ENCODE measurements at places on chromosomes 2 and 18.

GRCh38 chr2:25567406-25567805, 106.0 kb downstream of the DTNB start:
- DNase-seq: peak; percentile 34

DNA sequence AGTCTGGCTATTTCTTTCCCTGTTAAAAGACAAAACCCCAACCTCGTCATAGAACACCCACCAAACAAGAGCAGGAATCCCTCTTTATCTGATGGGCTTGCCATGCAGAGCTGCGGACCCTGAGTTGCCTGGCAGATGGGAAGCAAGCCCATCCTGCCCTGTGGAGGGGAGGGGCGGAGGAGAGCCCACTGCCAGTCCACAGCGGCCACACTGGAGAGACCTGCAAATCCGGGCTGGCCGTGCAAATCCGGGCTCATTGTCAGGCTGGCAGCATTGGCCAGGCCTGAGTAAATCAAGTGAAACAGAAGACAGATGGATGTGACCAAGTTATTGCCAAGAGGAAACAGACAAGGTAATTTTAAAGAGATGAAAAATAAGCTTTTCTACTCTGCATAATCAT, 22.0 kb downstream of the MYL12B start:
- DNase-seq: no peak

GRCh38 chr2:213787869-213788268, 503.6 kb downstream of the SPAG16 start:
- DNase-seq: no peak

GRCh38 chr2:217886720-217887309, 116.0 kb downstream of the TNS1 start:
- DNase-seq: peak; percentile 34

DNA sequence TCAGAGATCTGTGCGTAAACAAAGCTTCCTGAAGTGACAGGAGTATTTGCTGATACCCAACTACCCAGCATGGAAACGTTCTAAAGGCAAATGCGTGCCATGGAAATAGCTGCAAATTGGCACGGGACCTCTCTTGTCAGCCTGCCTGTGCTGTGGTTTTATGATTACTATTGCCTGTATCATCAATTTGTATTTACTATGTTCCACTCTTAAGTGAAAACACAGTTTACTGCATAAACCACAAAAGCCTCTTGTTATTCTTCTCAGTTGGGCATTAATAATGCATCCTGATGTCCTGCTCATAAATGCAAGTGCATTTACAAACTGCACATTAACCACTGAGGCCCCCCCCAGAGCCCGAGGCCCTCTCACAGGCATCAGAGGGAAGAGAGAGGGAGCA, 196.6 kb upstream of the SLC35G4 start:
- DNase-seq: no peak

- no peak for DNase-seq
Observed at GRCh38 chr18:80136679-80137078, 27.6 kb downstream of the ADNP2 start.

- DNase-seq: no peak
Observed at GRCh38 chr2:30894498-30895119, 87.4 kb upstream of the CAPN13 start.

DNA sequence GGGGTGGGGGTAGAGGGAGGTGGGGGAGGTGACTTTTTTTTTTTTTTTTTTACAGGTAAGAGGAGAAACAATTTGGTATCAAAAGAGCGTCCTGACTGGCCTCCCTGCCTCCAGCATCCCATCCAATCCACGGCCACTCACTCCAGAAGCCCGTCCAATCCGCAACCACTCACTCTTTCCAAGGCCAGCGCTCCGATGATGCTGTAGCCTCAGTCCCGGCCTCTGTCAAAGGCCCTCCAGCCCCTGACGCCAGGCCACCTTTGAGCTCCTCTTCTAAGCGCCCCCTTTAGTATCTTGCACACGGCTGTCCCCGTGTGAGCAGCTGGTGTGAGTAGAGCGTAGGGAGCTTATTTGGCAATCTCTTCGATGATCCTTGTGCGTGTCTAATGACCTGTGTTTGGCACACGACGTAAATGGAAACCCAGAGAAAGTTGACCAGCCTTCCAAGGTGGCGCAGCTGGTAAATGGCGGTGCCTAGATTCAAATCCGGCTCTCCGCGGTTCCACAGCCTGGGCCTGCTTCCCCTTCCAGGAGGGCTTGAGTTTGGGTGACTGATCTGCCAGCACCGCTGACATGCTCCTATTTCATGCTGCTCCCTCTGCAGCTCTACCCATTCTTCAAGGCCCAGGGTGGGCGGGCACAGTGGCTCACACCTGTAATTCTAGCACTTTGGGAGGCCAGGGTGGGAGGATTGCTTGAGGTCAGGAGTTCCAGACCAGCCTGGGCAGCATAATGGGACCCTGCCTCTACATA, 23.8 kb upstream of the PXDN start:
- DNase-seq: no peak

- no peak for DNase-seq
Observed at GRCh38 chr18:27581296-27581904, 396.3 kb upstream of the CHST9 start.

DNA sequence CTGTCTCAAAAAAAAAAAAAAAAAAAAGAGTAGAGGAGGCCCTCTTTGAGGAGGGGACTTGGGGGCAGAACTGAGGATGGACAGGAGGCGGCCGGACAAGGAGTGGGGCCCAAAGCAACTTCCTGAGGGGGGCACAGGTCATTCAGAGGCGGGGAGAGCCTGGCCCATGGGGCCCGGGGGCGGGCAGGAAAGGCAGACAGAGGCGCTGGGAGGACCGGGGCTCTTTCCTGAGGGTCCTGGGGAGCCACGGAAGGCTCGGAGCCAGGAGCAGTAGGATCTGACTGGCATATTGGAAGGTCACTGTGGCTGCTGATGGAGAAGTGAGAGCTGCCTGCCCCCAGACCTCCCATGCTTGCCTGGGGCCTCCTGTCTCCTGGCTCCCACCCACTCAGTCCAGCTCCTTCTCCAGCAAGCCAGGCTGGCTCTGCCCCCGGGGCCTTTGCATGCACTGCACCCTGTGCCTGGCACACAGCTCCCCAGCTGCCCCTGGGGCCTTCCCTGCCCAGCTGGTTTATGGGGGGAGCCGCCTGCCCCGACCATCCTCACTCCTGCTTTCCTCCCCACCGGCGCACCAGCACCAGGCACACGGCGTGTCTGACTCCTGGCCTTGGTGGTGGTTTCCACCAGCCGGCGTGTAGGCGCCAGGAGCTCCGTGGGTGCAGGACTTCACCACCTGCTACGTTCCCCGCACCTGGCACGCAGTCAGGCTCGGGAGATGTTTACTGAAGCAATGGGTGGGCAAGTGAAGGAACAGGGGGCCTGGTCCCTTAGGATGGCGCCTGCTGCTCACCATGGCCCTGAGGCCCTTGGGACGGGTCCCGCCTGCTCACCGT, 5.6 kb downstream of the ESPNL start:
- DNase-seq: peak; percentile 15

GRCh38 chr2:134396493-134396892, 142.6 kb downstream of the MGAT5 start:
- DNase-seq: no peak

DNA sequence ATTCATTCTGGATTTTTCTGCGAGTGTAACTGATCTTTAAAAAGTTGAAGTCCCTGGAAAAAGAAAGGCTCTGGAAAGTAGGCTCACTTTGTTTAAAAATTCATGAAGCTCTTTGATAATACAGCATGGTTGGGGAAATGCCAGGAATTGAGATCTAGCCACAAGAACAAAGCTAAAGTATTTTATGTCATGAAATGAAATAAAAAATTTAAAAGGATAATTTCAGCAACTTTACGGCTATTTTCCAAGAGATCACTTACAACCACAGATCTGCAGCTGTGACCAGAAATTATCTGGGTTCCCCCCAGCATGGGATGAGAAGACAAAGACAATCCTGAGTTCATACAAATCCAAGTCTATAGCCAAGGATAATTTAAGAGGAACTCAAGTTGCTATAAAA, 25.3 kb upstream of the RFX8 start:
- DNase-seq: no peak

- DNase-seq: no peak
Observed at GRCh38 chr2:45614871-45615415, 3.9 kb upstream of the SRBD1 start.

DNA sequence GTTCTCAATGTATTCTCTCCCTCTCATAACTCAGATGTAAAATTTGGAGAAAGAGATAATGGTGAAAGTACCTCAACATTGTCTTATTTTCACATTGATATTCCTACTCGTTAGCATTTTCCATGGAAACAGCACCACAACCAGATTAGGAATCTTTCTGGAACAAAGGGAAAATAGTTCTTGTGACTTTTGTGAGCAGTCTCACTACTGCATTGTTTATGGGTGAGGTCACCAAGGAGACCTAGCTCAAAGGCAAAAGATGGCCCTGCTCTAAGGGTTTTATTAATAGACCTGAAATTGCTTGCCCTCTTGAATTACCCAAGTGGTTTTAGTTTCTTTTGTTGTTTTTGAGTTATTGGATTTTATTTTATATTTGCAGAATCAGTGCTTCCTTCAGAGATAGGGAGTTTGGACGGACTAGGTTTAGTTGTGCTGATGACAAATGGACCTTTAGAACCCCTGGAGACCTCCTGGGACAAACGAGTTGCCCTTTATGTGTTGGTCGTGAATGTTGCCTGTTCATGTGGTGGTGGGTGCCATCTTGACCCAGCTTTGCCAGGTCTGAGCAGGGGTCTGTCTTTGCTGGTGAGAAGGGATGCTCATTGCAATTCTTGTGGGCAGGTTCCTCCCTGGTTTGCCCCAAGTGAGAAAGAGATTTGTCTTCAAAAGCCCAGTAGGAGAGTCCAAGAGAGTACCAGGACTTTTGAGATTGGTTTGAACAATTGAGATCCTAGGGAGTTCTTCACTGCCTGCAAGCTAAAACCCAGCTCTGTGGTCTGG, 58.1 kb downstream of the INPP4A start:
- no peak for DNase-seq

DNA sequence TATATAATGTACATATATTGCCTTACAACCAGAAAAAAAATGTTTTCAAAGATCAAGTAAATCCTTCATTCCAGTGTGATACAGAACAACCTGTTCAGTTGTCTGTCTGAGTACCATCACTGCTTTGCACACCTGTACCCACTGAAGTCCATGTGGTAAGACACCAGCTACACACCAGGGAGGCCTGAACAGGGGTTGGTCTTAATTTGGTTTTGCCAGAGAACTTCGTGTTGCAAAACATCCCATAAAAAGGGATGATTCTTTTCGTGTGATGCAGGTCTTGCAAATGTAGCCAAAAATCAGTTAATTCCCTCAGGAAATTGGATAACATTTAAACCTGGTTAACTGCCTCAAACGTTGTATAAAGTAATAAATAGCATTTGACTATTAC, 73.7 kb upstream of the SLC1A4 start:
- no peak for DNase-seq

- DNase-seq: no peak
Observed at GRCh38 chr2:181130686-181131085, 150.3 kb downstream of the UBE2E3 start.

DNA sequence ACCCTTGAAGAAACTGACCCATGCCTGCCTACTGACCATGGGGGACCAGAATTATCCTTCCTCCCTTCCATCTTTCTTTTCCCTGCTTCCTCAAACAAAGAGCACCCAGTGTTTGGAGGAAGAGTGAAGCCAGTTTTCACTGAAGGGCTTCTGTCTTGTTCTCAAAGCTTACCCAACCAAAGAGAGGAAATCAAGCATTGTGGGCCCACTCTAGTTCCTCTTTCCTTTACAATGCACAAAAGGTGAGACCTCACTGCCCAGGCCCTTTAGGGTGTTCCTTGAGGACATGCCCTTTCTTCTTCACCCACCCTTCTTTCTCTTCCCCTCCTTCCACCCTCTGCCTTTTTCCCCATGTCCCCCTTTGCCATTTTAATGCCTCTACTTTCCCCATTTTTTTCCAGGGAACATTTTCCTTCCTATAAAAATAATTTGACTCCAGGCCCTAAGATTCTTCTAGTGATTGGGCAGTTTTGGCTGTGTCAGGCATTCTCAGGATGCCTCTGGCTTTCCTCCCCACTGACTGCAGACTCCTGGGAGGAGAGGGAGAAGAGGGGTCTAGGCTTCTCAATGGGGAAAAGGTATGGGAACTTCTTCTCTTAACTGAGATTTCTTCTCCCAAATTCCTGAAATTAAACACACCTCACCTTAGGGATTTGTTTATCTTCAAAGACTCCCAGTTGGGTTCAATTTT, 126.6 kb upstream of the RMDN2 start:
- no peak for DNase-seq

DNA sequence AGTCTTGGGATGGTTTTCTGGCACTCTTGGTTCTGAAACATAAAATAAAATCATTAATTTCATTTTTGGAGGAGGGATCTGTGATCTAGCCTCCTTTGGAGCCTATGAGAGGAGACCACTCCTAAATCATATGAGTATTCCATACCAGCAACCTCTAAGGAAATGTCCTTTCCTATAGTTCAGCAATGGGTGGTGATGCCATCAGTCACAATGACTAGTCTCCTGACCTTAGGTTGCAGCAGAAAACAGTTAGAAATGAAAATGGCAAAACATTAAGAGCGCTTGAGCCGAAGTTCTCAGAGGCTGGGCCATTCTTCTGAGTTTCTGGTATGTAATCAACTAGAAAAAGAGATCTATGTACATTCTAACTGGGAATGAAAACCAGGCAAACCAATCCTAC, 56.5 kb downstream of the TMEM247 start:
- no peak for DNase-seq

DNA sequence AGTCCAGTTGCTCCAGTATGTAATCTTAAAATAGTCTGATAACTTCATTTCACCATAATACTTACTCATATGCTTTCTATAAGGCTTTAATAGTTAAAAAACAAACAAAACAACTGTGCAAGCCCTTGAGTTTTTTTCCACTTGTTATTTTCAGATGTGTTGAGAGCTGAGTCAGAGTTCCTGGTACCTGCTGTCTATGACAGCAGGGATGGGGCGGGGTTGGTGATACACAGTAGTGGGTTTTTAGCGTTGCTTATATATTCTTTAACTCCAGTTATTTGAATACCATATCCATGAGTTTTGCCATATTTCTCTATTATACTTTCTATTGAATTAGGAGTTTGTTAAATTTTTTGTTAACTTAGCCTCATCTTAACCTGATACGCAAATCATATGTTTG, 5.0 kb downstream of the NAPG start:
- no peak for DNase-seq

DNA sequence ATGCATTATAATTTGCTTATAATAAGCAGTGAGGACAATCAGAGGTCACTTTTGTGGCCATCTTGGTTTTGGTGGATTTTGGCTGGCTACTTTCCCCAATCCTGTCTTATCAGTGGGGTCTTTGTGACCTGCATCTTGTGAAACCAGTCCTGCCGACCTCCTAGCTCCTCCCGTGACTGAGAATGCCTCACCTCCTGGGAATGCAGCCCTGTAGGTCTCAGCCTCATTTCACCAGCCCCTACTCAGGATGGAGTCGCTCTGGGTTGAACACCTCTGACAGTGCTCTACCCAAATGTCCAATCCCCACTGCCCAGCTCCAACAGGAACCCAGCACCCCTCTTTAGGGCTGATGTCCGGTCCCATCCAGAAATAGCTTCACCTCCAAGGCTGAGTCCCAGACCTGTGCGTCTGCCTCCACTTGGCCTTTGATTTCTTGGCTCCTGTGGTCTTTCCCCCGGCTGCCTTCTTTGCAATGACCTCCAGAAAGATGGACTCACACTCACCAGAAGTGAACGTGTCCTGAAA, 31.3 kb upstream of the PXDN start:
- DNase-seq: no peak
